ENCODE measurements at places on chromosomes 11 and 22.

DNA sequence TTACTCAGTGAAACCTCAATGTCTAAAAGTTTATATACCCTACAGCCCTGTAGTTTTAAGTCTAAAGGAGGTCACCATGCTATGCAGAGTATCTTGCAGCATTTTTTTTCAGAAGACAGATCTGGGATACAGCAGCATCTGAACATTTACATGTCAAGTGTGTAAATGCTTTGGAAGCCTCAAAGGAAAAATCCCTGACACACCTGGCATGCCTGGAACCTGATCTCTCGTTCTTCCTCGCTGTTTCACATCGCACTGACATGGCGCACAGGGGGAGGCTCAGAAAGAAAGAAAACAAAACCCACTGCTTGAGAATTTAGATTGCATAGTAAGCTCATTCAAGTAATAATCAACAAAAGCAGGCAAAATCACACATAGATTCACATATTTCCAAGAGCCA is 31.0 kb downstream of the PAX6 start:
- DNase-seq: no peak

DNA sequence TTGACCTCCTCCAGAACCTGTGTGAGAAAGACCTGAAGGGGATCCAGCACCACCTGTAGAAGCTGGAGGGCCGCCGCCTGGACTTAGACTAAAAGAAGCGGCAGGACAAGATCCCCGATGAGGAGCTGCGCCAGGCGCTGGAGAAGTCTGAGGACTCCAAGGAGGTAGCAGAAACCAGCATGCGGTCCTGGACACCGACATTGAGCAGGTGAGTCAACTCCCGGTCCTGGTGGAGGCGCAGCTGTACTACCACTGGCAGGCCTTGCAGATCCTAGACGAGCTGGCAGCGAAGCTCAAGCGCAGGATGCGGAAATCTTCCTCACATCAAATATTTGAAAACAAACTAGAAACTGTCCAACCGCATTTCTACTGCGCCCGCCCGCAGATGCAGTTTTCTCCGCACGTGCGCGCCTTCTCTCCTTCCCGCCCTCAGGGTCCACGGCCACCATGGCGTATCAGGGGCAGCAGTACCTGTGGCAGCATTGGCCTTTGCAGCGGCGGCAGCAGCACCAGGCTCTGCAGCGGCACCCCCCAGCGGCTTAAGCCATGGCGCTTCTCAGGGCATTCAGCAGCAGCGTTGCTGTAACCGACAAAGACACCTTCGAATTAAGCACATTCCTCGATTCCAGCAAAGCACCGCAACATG is 10.2 kb downstream of the CLDN25 start:
- no peak for DNase-seq

DNA sequence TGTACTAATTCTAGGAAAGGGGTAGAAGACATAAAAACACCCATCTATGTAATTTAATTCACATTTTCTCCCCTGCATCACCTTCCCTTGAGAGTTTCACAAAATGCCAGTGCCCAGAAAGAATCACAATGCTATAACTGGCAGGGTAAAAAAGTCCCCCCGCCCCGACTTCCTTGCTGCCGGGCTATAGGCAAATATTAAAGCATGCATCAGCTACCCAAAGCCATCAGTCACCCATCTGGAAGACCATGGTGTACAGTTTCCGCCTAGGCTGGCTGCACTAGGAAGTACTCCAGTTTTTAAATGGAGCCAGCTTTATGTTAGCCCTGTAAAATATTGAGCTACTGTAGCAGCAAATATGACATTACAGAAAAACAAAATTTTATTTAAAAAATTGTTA is 67.8 kb downstream of the ST14 start:
- DNase-seq: no peak

DNA sequence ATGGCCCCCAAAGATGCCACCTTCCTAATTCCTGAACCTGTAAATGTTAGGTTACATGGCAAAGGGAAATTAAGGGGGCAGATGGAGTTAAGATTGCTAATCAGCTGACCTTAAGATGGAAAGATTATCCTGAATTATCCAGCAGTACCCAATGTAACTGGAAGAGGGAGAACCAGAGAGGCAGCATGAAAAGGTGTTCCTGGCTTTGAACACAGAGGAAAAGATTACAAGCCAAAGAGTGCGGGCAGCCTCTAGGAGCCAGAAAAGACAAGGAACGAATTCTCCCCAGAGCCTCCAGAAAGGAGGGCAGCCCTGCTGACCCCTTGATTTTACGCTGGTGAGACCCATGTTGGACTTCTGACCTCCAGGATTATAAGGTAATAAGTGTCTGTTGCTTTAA is 15.1 kb upstream of the THRSP start:
- DNase-seq: no peak

GRCh38 chr22:36369922-36370791 is 17.6 kb downstream of the MYH9 start:
- no peak for DNase-seq

GRCh38 chr11:2193099-2193887 is 21.7 kb upstream of the TH start:
- no peak for DNase-seq

DNA sequence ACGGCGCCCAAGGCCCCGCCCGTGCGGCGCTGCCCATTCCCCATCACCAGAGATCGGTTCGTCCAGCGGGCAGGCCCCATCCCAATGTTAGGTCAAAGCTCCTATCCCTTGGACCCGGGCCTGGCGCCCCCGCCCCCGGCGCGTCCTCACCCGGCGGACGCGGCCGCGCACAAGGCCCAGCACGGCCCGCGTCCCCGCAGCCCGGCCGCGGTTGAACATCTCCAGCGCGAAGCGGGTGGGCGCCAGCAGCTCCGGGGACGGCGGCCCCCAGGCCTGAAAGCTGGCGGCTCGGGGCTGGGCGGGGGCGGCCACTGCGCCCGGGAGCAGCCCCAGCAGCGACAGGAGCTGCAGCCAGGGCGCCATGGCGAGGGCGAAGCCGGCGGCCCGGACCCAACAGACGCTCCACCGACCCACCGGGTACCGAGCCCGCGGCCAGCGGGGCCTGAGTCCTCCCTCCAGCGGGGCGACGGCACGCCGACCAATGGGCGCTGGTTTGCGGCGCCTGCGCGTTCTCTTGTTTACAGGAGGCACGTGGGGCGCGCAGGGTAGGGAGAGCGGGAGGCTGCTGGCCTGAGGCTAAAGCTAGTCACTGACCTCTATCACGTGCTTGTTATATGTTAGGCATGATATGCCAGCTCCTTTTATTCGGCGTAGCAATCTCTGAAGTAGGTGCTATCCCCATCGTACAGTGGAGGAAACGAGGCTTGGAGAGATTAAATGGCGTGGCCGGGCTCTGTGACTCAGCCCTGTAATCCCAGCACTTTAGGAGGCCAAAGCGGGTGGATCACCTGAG is at the start of gene CTSF:
Gene CTSF, minus strand, starts transcription at position 483 of the 793 bp plus-strand sequence. Its CDS starts 120 bp downstream, at position 363.
- peak; percentile 42 for DNase-seq

DNA sequence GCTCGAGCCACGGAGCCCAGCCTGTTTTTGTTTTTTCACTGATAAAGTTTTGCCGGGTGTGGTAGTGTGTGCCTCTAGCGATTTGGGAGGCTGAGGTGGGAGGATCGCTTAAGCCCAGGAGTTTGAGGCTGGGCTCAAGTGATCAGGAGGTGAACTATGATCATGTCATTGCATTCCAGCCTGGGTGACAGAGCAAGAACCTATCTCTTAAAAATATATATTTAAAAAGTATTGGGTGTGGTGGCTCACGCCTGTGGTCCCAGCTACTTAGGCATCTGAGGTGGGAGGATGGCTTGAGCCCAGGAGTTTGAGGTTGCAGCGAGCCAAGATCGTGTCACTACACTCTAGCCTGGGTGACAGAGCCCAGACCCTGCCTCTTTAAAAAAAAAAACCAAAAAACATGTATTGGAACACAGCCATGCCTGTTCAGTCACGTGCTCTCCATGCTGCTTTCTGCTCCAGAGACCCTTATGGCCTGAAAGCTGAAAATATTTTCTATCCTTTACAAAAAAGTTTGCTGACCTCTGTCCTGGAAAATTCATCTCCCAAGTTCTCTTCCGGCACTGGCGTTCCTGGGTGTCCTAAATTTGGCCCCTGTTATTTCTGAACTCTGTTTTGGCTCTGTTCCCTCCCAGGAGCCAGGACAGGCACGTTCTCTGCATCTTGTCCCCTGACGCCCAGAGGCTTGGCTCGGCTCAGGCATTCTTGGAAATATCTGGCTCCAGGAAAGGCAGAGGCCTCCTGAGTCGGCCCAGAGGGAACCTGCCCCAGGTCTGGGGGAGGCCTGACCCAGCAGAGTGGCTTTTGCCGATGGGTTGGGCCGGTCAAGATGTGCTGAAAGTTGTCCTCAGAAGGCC is 61.3 kb upstream of the PPP6R3 start:
- DNase-seq: no peak

- no peak for DNase-seq
These were observed 7.9 kb downstream of the RGL4 start for GRCh38 chr22:23698673-23699235.

- no peak for DNase-seq
These were observed 55.2 kb downstream of the PICALM start for GRCh38 chr11:86013713-86014112.

GRCh38 chr11:17026487-17027082 is 12.4 kb upstream of the PLEKHA7 start:
- DNase-seq: no peak

GRCh38 chr11:67120881-67121710 is 2.0 kb downstream of the KDM2A start:
- DNase-seq: no peak

DNA sequence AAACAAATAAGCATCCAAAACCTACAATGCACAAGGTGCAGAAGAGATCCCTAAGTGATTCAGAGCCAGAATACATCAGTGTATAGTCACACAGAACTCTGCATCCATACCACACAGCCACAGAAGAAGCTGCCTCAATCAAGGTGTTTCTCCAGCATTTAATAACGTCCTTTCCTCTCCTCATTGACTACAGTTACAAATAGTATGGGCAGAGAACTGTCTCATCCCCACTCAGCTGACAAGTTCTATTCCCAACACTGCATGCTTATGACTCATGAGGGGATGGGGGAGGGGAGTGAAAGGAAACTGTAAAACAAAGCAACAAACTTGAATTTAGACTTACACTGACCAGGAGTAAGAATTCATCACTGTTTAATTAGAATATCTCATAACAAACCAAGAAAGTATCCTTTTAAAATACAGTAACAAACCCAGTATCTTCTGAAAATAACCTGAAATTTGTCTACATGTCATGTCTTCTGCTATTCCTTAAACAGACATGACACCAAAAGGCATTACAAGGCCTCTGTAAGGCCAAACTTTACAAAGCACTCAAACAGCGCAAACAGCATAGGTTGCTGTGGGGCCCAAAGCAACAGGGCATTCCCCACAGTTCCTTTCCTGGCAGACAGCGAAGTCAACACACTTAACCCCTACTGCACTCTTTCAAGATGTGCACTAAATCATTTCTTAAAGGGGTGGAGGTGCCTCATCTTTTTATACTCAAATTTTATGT is 29.3 kb downstream of the CELF1 start:
- DNase-seq: peak; percentile 78

- no peak for DNase-seq
These were observed 24.7 kb downstream of the CHEK1 start for GRCh38 chr11:125649465-125650166.

DNA sequence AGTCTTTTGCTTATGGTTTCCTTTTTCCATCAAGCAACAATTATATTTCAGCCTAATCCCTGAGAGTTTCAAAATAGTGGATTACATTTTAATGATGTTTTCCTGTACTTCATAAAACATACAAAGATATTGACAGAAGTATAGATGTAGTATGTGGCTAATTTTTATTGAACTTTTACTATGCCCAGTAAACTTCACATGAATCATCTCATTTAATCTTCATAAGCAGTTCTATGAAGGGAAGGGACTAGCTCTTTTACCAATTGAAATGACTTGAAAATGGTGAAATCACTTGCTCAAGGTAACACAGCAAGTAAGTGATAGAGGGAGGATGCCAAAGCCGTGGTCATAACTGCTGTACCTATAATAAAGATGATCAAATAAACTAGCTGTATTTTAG is 27.5 kb downstream of the RTN3 start:
- no peak for DNase-seq

DNA sequence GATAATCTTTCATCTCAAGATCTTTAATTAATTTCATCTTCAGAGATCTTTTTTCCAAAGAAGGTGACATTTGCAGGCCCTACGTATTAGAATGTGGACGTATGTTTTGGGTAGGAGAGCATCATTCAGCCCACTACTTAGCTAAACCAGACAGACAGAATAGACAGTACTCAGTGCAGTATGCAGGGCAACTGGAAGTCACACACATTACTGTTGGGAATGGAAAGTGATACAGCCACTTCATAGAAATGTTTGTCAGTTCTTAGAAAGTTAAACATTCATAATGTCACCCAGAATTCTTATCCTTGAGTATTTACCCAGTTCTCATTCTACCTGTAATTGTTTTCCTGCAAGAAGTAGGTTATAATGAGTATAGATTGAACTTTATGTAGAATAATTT is 102.9 kb downstream of the PPP6R3 start:
- no peak for DNase-seq

GRCh38 chr11:69218271-69218682 is 62.5 kb downstream of the SMIM38 start:
- no peak for DNase-seq
